ENCODE measurements at places on chromosomes 16 and 17.

DNA sequence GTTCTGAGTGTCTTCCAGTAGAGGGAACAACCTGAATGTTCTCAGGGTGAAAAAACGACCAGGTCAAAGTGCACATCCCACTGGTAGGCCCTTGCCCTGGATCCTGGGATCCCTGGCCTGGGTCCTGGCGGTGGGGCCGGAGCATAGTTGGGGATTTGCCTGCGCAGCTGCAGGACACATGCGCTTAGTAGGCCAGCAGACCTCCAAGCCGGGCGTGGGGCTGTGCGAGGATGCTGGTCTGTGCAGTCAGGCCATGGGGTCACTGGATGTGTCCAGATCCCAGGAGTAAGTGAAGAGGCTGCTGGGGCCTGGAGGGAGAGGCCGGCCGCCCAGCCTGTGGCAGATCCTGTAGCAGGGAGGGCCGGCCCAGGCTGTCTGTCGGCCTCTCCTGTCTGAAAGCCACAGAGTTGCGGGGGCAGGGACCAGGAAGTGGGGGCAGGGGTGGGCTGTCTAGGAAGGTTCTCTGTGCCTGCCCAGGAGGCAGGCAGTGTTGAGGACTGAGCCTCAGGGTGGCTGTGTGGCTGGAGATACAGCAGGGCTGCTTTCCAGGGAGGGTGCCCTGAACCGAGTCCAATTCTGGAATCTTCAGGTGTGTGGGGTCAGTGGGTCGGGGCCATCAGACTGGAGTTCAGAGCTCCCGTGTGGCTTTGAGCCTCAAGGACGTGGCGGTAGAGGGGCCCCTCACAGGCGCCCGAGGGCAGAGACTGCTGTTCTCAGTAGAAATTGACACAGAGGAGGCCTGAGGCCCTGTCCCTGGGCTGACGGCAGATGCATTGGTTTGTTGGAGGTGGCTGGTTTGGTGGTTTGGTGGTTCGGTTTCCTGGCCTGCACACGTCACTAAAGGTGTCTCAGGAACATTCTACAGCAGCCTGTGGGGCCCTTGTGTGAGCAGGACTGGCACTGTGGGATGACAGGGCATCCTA lies 17.2 kb upstream of the NUDT16L1 start:
- no peak for DNase-seq

DNA sequence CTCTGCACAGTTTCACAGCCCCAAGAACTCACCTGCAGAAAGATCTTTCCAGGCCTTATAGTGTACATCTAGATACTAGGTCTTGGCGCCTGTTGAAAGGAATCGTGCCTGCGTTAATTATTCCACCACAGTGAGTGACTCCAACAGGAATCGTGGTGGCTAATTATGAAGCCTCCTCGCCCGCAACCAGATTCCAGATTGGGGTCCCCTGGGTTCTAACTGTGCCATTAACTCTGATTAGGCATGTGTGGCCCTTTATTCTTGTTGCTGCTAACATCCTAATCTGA lies 295.3 kb upstream of the MAF start:
- DNase-seq: no peak

DNA sequence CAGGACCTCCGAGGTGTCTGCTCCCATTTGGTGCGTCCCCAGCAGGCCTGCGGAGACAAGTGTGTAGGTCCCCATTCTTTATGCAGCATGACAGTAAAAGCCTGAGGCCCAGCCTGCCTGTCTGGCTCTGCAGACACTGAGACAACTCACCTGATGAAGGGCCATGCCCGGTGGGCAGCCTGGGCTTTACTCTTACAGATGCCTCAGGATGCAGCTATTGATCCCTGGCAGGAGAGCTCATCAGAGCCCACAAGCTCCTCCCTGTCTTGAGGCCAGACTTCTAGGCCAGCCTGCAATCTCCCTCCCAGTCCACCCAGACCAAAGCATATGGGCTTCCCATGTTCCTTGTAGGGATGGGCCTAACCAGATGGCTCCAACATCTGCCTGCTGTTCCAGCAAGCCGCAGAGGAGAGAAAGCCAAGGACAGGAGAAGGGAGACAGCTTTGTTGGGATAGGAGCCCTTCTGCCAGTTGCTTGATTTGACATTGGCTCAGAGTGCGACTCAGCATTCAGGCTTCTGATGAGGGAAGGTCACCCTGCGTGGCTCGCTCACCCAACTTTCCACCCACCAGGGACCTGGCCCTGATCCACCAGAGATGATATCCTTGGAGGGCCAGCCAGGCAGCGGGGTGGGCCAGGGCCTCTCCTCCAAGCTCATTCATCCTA lies 87.5 kb downstream of the SOCS1 start:
- DNase-seq: no peak

DNA sequence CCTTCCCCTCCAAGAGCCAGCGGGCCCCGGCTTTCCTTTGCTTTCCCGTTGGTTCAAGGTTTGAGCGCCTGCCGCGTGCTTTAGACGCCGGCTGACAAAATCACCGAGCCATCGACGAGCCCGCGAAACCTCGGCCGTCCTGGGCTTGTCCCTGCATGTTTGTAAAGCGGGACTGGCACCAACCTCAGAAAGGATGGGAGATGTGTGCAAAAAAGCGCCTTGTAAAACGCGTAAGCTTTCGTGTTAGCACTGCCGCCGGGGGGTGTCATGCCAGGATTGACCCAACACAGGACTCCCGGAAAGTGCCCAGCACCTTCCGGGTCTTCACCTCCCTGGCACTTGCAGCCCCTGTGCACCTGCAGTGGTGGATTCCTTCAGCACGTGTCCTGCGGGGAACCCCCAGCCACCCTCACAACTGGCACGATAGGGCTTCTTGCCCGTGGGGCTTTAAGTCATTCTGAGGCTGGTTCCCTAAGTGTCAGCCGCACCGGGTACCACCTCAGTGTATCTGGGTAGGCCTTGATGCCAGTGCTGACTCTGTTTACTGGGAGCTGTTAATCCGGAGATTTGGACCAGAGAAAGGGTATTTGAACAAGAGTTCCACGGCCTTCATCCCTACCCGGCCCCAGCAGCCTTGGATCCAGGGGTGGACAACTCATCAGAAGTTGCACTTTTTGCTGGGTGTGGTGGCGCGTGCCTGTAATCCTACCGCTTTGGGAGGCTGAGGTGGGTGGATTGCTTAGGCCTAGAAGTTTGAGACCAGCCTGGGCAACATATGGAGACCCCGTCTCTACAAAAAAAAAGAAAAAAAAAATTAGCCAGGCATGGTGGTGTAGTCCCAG lies 817 bp downstream of the NDUFAF8 start:
- DNase-seq: no peak

DNA sequence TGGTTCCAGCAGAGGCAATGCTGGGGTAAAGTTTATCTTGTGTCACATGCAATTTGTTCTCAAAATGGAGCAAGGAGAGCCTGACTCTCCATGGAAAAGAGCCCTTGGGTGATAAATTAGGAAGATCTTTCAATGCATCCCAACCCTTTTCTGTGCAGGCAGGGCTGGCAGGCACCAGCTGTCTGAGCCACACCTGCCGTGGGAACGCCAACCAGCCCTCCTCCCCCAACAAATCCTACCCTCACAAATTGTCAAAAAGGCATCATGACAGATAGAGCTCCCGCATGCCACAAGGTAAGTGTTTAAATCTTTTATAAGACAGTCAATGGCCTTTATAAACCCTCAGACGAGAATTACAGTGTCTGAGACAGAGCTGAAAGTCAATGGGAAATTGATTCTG lies 418.5 kb upstream of the CDH5 start:
- DNase-seq: no peak

- DNase-seq: no peak
Observed at GRCh38 chr16:81786868-81787267, 7.8 kb downstream of the PLCG2 start.

DNA sequence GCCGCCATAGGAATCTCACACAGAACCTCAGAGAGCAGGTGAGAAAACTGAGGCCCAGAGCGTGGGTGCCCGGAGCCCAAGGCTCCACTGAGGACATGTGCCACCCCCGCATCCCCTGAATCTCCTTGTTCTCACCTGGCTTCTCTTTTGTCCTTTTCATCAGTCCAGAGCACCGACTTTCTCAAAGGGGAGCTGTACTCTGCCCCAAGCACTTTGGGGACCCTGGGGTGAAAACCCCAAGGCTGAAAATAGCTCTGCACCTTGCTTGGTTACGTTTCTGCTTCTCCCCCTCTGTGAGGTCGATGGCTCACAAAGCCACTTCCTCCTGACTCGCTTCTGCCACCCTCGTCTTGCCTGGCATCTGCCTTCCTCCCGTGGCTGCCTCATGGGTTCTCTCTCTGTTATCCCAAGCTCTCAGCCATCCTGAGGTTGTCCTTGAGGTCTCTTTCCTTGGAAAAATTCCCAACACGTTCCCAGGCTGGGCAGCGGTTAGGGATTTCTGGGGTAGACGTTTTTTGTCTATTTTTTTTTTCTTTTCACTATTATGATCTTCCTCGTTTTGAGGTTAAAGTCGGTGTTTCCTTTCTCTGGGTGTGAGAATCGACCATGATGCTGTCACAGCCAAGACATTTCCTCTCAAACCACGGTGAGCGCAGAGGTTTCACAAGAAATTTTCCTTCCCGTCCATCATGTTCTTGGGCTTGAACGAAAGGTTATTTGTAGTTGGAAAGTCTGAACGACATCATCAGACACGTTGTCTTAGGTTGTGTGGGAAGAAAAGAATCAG lies 37.2 kb downstream of the IRF8 start:
- no peak for DNase-seq

DNA sequence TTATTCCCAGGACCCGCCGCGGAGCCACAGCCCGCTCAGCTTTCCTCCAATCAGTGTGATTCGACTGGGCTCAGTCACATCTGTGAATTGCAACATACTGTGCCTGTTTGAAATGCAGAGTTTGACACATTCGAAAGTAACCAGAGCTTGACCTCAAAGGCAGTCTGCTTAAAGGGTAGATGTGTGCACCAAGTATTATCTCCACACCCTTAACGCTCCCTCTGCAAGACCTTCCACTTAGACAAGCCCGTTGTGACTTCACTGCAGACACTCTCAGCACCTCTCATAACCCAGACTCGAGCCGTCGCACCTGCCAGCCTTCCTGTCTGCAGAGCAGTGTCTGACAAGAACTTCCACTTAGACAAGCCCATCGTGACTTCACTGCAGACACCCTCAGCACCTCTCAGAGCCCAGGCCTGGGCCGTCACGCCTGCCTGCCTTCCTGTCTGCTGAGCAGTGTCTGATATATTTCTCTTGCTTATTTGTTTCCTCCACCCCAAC lies 3.7 kb downstream of the KLHDC4 start:
- DNase-seq: no peak

DNA sequence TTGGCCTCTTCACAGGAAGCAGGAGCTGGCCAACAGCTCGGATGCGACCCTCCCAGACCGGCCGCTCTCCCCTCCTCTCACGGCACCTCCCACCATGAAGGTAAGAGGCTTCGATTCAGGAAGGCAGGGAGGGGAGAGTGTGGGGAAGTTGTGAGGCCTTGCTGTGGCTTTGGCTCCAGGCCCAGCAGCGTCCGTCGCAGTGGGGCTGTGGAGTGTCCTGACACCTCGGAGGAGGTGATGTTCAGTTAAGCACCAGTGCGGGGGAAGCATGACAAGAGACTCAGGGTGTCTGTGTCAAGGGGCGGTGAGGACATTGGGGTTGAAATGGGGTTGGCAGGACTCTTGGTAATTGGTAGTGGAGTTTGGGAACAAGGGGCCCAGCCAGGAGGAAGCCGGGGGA lies 109.0 kb downstream of the RAP1GAP2 start:
- no peak for DNase-seq

DNA sequence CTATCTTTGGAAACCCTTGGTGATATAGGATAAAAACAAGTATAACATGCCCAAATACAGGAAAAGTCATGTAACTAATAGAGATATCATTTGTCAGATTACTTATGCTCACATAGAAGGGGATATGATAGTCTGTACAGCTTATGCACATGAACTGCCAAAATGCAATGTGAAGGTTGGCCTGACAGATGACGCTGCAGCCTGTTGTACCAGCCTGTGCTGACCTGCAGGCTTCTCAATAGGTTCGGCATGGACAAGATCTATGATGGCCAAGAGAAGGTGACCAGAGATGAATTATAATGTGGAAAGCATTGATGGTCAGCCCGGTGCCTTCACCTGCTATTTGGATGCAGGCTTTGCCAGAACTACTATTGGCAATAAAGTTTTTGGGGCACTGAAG lies 12.7 kb downstream of the WFIKKN2 start:
- DNase-seq: no peak

DNA sequence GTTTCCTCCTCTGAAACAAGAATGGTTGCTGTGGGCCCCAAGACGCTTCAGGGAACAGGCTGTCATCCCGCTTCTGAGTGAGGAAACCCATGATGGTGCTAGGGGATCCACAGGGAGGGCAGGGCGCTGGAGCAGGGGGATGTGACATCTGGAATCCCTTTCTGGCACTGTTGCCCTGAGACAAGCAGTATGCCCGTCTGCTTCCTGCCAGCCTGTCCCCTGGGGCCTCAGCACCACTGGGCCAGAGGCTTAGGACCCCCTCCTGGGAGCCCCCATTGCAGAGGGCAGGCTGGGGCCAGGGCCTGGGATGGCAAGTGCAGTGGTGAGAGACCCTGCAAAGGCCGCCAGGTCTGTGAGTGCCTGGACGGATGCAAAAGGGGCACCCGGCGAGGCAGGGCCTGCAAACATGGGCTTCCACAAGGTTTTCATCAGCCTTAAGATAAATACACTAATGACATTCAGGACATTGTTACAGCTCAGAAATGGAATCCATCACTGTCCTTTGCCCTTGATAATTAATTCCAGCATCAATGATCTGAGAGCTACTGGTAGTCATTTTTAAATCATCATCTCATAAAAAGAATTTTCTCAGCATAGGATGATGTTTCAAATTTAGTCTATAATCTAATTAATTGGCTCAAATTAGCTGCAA lies 51.6 kb downstream of the PRMT7 start:
- no peak for DNase-seq

DNA sequence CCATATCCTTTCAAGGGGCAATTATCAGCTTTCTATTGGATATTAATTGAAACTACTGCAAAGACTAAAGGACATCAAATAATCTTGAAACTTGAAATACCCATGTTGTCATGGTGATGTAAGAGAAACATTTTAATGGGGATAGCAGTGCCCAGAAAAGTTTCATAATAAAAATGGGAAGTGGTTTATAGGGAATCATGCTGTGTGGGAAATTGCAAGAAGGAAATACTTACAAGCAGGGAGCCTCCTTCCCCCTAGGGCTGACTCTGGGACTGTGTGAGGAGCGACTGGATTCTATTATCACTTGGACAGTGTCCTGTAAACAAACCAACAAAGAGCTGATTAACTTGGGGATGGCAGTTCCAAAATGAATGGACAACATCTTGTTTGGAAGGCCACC lies 1393.1 kb upstream of the GOT2 start:
- no peak for DNase-seq

GRCh38 chr17:80749611-80750010 lies 205.0 kb downstream of the RPTOR start:
- no peak for DNase-seq

GRCh38 chr16:81035975-81036750 lies 521 bp downstream of the ATMIN start:
- DNase-seq: no peak
